Activated naive CD4-positive, alpha-beta T cell treated with anti-CD3 and anti-CD28 coated beads, Interleukin-2, amount 50 U/mL, for 72 hours (primary cell): ENCODE measurements at places on chromosomes 1 and 21.

- DNase-seq: no peak
These were observed 23.7 kb downstream of the UCK2 start for GRCh38 chr1:165851034-165851658.

GRCh38 chr21:42758721-42759593, 105.5 kb downstream of the PDE9A start:
- no peak for DNase-seq

- DNase-seq: no peak
These were observed 15.4 kb upstream of the SAMD13 start for GRCh38 chr1:84286071-84286470.

- no peak for DNase-seq
These were observed 103.3 kb downstream of the RABGAP1L start for GRCh38 chr1:174262349-174263241.

- DNase-seq: no peak
These were observed 48.0 kb downstream of the IL6R start for GRCh38 chr1:154453161-154453560.

DNA sequence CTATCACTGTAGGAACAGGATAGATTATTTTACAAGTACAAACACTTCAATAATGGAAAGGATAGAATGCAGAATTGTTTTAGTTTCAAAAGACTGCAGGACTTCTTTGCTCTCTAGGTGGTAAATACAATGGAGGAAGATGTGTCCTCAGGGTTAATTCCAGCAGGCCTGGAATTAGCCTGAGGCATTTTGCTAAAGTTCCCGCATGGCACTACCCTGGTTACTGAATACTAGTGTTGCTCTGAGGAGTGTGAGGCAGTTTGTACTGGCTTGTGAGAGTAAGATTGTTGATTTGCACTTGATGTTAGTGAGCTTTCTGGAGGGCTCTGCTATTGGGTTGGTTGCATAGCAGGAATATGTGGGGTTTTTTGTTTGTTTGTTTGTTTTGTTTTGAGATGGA, 61.4 kb downstream of the FASLG start:
- no peak for DNase-seq

DNA sequence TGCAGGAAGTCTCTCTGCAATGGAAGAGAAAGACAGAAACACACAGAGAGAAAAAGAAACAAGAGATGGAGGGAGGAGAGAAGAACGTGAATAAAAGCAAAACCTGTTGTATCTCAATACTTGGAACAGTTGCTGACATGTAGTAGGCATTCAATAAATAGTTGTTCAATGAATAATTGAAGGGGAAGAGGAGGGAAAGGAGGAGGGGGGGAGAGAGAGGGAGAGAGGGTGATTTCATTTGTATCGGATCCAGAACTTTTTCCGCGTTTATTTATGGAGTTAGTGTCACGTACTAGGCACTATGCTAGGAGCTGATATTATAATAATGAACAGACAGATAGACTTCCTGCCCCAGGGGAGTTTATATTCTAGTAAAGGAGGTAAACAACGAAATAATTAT, 144.1 kb downstream of the OMA1 start:
- no peak for DNase-seq

DNA sequence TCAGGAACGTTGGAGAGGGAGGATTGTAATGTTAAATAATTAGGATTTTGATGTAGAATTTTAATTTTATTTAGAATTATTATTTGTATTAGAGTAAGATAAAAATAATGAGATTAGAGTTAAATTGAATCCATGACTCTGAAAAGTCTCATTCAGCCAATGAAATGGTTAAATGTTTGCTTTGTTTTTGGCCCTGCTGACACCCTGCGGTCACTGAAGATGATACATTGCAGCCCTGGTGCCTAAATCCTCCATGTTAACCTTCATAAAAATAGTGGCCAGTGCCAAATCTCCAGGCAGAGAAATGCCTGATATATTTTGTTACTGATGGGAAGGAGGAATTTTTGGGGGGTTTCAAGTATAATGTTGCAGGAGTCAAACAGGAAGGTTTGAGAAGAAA, 27.3 kb upstream of the RLF start:
- DNase-seq: no peak
